ENCODE measurements at places on chromosomes 3 and 15.
A peak's percentile ranks its signal among the peaks of the same experiment; 100 is the strongest.

DNA sequence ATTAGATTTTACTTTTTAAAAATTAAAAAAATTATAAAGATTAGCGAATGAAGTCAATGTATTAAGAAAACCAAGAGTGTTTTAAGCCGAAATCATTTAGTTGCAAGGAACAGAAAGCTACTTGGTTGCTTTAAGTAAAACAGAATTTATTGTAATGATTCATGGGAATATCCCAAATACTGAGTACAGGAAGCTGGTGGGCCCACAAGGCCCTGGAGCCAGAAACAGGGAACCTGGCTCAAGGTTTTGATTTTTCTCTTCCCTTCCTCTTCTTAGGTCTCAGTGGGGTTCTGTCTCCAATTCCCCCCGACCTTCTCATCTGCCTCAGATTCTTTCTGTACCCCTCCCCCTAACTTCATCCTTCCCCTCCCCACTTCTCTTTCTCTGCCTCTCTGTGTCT, 229.0 kb downstream of the TLE3 start:
- no peak for DNase-seq

DNA sequence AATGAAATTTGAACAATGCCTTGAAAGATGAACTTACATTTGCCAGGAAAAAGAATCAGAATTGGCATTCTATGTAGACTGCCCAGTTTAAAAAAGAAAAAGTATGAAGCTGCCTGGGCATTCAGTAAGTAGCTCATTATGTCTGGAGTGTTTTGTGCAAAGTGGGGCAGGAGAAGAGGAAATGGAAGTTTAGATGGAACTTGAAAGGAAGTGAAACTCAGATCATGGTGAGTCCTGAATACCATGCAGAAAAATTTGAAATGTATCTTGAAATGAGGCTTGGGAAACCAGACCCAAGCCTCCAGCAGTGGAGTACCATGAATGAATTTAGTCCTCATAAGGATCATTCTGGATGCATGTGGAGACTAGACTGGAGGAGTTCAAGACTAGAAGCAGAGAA, 4.8 kb upstream of the MORC1 start:
- DNase-seq, result no peak

- no peak for DNase-seq
Observed at GRCh38 chr3:51657234-51657633, 13.8 kb upstream of the TEX264 start.

DNA sequence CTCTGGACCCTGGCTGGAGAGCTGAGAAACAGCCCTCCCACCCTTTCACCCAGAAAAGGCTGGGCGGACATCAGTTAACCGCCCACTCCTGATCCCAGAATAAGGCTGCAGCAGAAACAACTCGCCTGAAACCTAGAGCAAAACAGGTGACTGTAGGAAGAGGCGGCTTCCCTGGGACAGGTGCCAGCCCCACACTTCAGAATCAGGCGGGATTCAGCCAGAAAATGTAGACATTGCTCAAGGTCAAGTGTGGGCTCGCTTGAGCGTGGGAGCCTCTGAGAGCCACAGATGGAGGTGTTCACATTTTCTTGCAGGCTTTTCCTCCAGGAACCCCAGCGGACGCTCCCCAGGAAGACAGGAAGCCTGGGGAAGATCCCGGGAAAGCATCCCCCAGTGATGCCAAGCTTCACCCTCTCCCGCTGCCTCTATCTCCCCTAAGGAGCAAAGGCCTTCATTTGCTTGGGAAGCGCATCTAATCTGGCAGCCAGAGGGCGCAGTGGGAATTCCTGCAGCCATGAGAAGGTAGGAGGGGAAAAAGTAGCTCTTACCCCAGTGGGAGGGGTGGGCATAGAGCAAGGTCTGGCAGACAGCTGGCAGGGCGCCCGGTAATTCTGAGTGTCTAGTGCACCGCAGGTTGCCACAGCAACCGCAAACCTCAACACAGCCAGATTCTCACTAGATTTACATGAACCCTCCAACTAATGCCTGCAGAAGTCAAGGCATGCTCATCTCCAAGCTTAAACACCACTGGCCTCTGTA, 77.7 kb downstream of the OCA2 start:
- DNase-seq, result peak; percentile 80

Data from NCI-H2029 treated with DMSO at 0.1 percent for 48 hours (cell line).